Upper lobe of right lung (tissue), 1 donor: ENCODE measurements at places on chromosomes 6 and 20. TPM values are rescaled to one million over a fixed set of nuclear protein-coding genes. Genes with fewer than 3 reads are reported as not detected.

DNA sequence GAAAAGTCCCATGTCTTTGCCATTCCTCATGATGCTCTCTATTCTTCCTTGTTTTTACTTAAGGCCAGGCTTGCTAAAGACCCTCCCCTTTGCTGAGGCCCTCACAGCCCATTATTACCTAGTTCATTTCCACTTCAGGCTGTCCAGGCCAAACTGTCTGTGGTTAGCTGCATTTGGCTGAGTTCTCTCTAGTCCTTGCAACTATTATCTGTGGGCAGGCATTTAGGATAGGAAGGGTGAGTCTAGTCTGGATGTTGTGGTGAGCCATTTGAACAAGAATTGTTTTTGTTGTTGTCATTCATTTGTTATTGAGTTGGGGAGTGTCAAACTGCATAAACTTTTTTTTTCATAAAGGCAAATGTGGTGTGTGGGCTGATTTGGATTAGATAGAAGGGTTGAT, 182.4 kb downstream of the CD109 start:
- no peaks in the 10 kb centered on the region for H3K4me1 ChIP-seq
- H3K27ac ChIP-seq = no peak overlapping the region
- no peak overlapping the region for H3K4me3 ChIP-seq
- DNase-seq = no peak
- H3K36me3 ChIP-seq = no peaks in the 10 kb centered on the region

- peak; percentile 87 for DNase-seq
- no peaks in the 10 kb centered on the region for H3K36me3 ChIP-seq
- peaks cover 5% of the 10 kb centered on the region for H3K4me1 ChIP-seq
- peak overlapping the region; percentile 46 for H3K4me3 ChIP-seq
- peaks cover 66% of the 10 kb centered on the region for H3K27me3 ChIP-seq
These were observed 2.4 kb upstream of the FOXA2 start for GRCh38 chr20:22586645-22587310.

DNA sequence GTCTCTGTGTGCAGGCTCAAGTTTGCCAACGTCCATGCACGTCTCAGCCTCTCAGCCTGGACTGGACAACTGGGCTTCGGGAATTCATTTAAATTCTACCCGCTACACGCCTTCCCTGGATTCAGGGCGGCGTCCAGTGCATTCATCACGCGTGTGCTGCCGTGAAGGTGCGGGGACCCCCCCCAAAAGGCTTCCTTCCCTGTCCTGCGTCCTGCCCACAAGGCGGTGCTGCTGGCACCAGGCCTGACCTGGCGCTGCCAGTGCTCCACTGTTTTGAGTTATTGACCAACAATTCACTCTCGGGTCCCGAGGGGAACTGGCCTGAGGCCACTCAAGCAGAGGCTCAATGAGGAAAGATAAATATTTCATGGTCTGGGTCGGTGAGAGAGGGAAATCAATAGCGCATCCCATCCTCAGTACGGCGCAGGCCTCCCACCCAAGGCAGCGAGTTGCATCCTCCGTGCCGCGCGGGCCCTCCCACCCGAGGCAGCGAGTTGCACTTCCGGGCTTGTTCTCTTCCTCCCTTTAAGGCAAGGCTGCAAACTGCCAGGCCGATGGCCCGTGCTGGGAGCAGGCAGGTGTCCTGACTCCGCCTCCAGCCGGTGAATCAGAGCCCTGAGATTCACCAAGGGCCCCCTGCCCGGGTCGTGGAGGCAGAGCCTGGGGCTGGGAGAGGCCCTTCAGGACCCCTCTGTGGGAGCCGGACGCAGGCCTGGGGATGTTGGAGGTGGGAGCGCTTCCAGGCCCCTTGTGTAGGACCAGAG, 22.8 kb upstream of the BHLHE23 start:
- H3K36me3 ChIP-seq = no peaks in the 10 kb centered on the region
- DNase-seq = no peak
- no peak overlapping the region for H3K4me3 ChIP-seq
- H3K27me3 ChIP-seq = peaks cover 93% of the 10 kb centered on the region

HMGCLL1 gene
- total RNA-seq = 4.2 TPM

- no peaks in the 10 kb centered on the region for H3K4me1 ChIP-seq
- no peak for DNase-seq
- no peak overlapping the region for H3K27ac ChIP-seq
- no peaks in the 10 kb centered on the region for H3K36me3 ChIP-seq
- H3K4me3 ChIP-seq = no peak overlapping the region
- no peaks in the 10 kb centered on the region for H3K27me3 ChIP-seq
These were observed 477.7 kb downstream of the TFAP2A start for GRCh38 chr6:9937031-9937763.

- H3K27ac ChIP-seq = no peak overlapping the region
- no peak overlapping the region for H3K4me3 ChIP-seq
- H3K27me3 ChIP-seq = no peaks in the 10 kb centered on the region
- no peaks in the 10 kb centered on the region for H3K4me1 ChIP-seq
- no peaks in the 10 kb centered on the region for H3K36me3 ChIP-seq
These were observed 171.2 kb upstream of the BMP5 start for GRCh38 chr6:56046576-56046975.

GRCh38 chr6:170270984-170271593, 19.8 kb downstream of the DLL1 start:
- no peak overlapping the region for H3K4me3 ChIP-seq
- H3K27me3 ChIP-seq = no peaks in the 10 kb centered on the region
- H3K4me1 ChIP-seq = peaks cover 9% of the 10 kb centered on the region
- DNase-seq = no peak
- no peak overlapping the region for H3K27ac ChIP-seq

BPHL gene
- total RNA-seq = 7.6 TPM

- H3K4me1 ChIP-seq = peaks cover 4% of the 10 kb centered on the region
- H3K4me3 ChIP-seq = no peak overlapping the region
- DNase-seq = no peak
- H3K27ac ChIP-seq = no peak overlapping the region
These were observed 77.3 kb downstream of the KCNB1 start for GRCh38 chr20:49405062-49405683.

DNA sequence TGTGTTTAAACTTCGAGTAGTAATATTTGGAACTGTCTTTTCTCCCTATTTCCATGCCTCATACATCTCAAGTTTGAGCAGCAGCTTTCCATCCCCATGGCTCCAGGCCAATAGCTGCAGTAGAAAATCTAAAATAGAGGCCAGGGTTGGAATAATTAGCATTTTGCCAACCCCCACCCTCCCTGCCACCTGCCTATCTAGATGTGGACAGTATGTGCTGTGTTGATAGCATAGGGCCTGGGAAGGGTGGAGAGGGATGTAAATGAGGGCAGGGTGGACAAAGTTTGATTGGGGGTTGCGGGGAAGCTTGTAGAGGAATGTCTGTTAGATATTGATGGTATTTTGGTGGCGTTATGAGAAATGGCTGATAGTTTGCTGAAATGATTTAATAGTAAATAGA, 5.6 kb downstream of the TOP1 start:
- H3K27ac ChIP-seq = no peak overlapping the region
- H3K36me3 ChIP-seq = no peaks in the 10 kb centered on the region
- peaks cover 56% of the 10 kb centered on the region for H3K4me1 ChIP-seq
- DNase-seq = no peak

HUS1B gene
- 1.0 TPM for total RNA-seq

TBX18 gene
- 1.0 TPM for total RNA-seq

- DNase-seq = no peak
- H3K36me3 ChIP-seq = peaks cover 66% of the 10 kb centered on the region
- H3K27me3 ChIP-seq = no peaks in the 10 kb centered on the region
- peaks cover 11% of the 10 kb centered on the region for H3K4me1 ChIP-seq
These were observed 7.9 kb downstream of the GNL1 start for GRCh38 chr6:30548375-30548774.

DNA sequence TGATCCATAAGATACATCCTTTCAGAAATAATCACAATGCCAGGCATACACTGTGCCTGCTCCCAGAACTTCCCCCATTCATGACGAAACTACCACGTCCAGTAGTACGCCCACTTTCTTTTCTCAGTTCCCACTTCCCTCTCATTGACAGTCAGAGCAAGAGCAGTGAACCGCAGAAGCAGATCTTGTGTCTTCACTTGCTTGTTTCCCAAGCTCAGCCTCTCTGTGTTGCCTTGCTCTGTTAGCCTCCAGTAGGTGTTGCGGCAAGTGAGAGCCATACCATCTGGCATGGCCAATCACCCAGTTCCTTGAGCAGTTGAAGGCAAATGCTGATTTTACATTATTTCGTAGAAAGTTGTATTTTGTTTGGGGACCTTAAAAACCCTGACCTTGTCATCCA, 11.7 kb downstream of the UST start:
- no peaks in the 10 kb centered on the region for H3K27me3 ChIP-seq
- DNase-seq = no peak
- H3K27ac ChIP-seq = no peak overlapping the region
- peaks cover 30% of the 10 kb centered on the region for H3K4me1 ChIP-seq
- no peak overlapping the region for H3K4me3 ChIP-seq
- H3K36me3 ChIP-seq = no peaks in the 10 kb centered on the region

ARMH2 gene
- not detected for total RNA-seq

RAD21L1 gene
- total RNA-seq = not detected

- DNase-seq = no peak
- no peaks in the 10 kb centered on the region for H3K36me3 ChIP-seq
- H3K27me3 ChIP-seq = no peaks in the 10 kb centered on the region
- H3K27ac ChIP-seq = no peak overlapping the region
- peaks cover 5% of the 10 kb centered on the region for H3K4me1 ChIP-seq
These were observed 401 bp upstream of the TNFRSF21 start for GRCh38 chr6:47310131-47310480.

- no peaks in the 10 kb centered on the region for H3K36me3 ChIP-seq
- H3K27ac ChIP-seq = no peak overlapping the region
- no peak overlapping the region for H3K4me3 ChIP-seq
- H3K4me1 ChIP-seq = peaks cover 21% of the 10 kb centered on the region
These were observed 107.2 kb downstream of the TOX2 start for GRCh38 chr20:44021900-44022299.

GRCh38 chr20:56347628-56348304, 11.0 kb upstream of the FAM210B start:
- no peak overlapping the region for H3K27ac ChIP-seq
- H3K4me3 ChIP-seq = no peak overlapping the region
- no peaks in the 10 kb centered on the region for H3K36me3 ChIP-seq

MUC22 gene
- not detected for total RNA-seq

DNA sequence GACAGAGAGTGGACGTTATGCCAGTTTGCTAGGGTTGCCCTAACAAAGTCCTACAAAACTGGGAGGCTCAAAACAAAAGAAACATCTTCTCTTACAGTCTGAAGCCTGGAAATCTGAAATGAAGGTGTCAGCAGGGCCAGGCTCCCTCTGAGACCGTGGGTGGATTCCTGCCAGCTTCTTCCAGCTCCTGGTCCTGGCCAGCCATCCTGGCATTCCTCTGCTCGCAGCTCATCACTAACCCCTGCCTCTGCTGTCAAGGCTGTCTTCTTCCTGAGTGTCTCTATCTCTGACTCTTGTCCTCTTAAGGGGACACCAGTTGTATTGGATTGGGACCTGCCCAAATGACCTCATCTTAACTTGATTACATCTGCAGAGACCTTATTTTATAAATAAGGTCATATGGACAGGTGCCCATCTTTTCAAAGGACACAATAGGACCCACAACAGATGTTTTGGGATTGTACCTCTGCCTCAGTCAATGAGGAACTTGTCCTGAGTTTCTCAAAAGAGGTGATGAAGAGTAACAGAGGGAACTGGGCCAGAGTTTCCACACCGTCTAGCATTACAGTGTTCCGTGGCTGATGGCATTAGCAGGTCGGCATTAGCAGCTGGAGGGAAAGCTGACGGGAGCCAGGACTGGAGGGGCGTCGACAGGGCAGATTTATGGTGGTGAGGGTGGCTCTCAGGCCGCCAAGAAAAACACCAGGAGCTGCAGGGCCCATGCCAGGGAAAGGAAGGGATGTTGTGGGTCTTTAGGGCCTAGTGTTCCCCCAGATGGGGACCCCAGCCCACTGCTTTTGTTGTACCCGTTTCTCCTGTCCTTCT, 157.3 kb downstream of the TBXT start:
- H3K27ac ChIP-seq = no peak overlapping the region
- H3K36me3 ChIP-seq = no peaks in the 10 kb centered on the region
- peaks cover 7% of the 10 kb centered on the region for H3K4me1 ChIP-seq
- DNase-seq = no peak
- no peak overlapping the region for H3K4me3 ChIP-seq

OR2H2 gene
- not detected for total RNA-seq

DNA sequence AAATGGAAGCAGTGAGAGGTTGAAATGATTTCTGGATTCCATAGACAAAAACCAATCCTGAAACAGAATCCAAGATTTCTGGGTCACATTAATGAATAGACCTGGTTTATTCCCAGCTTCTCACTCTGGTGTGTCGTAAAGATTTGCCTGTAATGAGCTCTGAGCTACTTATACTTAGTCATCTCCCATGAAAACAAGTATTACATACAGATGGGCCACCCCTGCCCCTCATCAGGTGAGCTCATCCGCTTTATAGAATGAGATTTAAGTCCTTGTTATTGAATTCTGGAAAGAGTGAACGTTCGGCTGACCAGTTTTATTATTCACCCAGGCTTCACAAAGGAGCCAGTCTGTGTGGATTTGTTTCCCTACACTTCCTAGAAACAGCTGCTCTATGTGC, 47.1 kb upstream of the TMEM181 start:
- peaks cover 7% of the 10 kb centered on the region for H3K27me3 ChIP-seq
- H3K27ac ChIP-seq = no peak overlapping the region
- H3K4me3 ChIP-seq = no peak overlapping the region
- peaks cover 6% of the 10 kb centered on the region for H3K4me1 ChIP-seq
- no peaks in the 10 kb centered on the region for H3K36me3 ChIP-seq
- DNase-seq = no peak

DNA sequence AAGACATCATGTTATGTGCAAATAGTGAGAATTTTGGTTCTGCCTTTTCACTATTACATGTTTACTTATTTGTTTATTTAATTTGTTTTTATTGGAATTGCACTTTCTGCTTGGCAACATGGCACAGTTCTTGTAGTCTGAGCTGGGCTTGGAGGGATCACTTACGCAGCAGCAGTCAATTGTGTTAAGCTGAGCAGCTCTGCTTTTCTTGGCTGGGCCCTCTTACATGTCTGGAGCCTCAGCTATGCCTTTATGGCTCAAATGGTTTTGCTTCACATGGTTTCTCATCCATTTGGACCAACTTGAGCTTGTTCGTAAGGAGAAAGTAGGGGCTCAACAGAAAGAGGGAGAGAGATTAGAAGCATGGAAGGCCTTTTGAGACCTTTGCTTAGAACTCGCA, 327.5 kb upstream of the EPHA7 start:
- DNase-seq = no peak
- H3K27ac ChIP-seq = no peak overlapping the region
- no peaks in the 10 kb centered on the region for H3K36me3 ChIP-seq

SALL4 gene
- total RNA-seq = 0.43 TPM
